ENCODE measurements at places on chromosomes 7 and 10. TPM values are rescaled to one million over a fixed set of nuclear protein-coding genes. Genes with fewer than 3 reads are reported as not detected.

The GIMAP6 gene
- total RNA-seq, result not detected

The RADIL gene
- 0.25 TPM for total RNA-seq

- DNase-seq, result no peak
Measured at GRCh38 chr7:121621937-121622336, 225.8 kb upstream of the FAM3C start.

GRCh38 chr7:126362746-126363145 is 890.0 kb downstream of the GRM8 start:
- DNase-seq, result no peak

DNA sequence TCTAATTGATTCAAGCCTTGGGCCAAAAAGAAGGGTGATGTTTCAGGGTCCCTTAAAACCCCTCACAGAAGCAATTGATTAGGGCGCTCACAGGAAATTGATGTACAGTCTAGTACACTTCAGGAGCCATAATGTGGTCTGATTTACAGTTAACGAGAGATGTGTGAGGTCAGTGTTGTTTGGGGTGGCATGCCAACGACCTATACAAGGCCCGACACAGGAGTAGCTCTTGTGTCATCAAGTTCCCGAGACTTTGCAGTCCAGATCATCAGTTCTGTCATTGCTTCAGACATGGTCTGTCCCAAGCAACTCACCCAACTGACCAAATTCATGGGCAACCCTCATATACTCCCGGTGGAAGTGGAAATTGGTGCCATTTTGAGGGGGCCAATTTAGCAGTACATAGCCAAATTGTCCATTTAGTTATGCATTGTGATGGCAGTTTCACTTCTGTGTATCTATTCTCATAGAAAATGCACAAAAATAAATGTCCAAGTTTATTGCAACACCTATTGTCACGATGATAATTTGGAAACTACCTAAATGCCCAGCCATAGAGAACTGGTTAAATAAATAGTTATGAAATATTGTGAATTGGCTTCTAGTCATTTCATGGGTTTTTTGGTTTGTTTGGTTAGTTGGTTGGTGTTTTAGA is 18.0 kb upstream of the ARID5B start:
- no peak for DNase-seq

The OPALIN gene
- total RNA-seq, result not detected

The CFAP58 gene
- 0.40 TPM for total RNA-seq

The GIMAP2 gene
- total RNA-seq, result not detected

DNA sequence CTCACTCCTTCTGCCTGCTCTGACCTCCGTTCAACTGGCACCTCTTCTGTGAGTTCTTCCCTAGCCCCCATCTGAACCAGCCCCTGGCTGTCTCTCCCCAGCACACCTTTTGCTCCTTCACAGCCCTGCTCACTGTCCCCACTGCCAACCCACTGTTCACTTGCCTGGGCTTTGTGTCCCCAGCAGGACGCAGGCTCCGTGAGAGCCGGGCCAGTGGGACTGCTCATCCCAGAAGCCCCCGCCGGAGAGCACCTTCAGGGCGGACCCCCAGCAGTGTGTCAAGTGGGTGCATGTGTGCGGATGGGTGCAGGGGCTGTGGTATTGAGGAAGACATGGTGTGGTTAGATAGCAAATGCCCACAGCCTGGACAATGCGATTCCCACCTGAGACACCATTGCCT is 148.4 kb upstream of the RNF32 start:
- DNase-seq, result no peak

The MKRN1 gene
- 63.9 TPM for total RNA-seq
